ENCODE measurements at places on chromosomes 5 and 9.

GRCh38 chr9:859251-859650, 17.8 kb downstream of the DMRT1 start:
- no peak for DNase-seq

DNA sequence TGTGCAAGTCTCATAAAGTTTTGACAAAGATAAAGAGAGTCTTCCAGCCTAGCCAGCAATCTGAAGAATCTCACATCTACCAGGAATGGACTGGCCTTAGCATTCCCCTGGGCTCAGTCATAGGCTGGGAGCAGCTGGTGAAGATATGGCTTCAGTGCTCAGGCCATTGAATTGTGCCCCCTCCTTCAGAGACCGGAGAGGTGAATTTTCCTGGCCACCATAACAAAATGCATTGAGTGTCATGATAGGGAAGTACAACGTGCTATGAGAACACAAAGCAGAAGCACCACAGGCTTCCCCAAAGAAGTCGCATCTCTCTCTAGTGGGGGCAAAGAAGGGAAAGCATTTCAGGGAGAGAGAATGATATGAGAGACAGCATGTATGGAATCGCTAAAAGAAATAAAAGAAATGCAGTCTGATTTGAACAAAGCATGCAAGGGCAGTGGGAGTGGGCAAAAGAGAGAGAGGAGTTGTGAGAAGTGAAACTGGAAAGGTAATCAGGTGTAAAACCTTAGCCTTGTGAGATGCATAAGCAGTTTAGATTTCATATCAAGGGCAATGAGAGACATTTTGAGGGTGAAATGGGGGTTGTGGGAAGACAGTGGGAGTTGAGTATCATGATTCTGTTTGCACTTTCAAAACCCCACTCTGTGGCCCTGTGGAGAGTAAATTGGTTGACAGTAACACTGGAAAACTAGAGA, 57.1 kb upstream of the NMUR2 start:
- no peak for DNase-seq

DNA sequence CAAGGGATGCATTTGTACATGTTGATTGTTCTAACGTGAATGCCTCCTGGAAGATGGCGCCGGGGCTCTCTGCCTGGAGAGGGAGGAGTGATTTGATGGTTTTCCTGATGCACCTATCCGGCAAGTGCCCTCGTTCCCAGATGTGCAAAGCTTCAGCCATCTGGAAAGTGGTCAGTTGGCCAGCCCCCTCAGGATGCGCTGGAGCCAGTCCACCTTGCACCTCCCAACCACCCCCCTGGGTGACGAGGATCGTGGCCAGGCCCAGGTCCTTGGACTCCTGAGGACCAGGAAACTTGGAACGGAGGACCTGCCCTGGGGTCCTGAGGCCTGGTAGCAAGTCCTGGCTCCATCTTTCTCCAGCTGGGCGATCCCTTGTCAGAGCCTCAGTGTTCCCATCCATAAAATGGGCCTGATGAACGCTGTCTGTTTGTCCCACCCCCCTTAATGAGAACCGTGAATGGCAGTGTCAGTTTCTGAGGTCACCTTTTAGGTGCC, 23.6 kb upstream of the RNU6ATAC start:
- DNase-seq: no peak

- DNase-seq: no peak
Measured at GRCh38 chr9:113669522-113670115, 206.1 kb downstream of the RGS3 start.

DNA sequence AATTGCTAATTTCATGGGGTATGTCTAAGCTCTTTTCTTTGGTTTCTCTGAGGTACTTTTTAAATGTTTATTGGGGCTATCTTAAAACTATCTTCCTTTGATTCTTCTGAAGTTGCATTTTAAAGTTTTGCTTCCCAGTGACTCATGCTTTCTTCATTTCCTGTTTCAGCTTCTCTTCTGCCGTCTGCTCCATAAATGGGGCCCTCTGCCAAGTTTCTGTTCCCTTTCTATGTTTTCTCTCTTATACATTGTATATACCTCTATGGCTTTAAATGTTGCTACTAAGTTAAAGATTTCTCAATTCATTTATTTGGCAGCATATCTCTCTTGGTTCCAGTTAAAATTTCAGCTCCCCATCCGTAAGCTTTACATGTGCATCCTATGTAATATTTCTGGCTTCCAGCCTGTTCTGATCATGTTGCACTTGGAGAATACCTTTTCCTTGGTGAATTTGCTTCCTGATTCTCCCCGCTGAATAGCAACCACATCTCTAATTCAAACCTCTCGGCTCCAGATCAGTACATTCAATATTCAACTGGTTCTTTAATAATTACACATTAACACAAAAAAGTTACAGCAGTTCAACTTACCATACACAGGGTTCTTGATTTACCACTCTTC, 125.3 kb downstream of the ST8SIA4 start:
- DNase-seq: no peak

Measured in posterior cingulate gyrus (tissue), 11 donors.